Pancreas (tissue), 10 donors: ENCODE measurements at places on chromosomes 1 and 21. TPM values are rescaled to one million over a fixed set of nuclear protein-coding genes. Genes with fewer than 3 reads are reported as not detected.

Gene COL11A1
- 0.38 TPM for polyA plus RNA-seq

Gene BSND
- polyA plus RNA-seq = 0.04 TPM

Gene FCRLA
- not detected for polyA plus RNA-seq

Gene STIL
- polyA plus RNA-seq = 0.56 TPM

Gene LSS
- 30.2 TPM for polyA plus RNA-seq

Gene PTPRC
- polyA plus RNA-seq = 0.59 TPM
